T-helper 2 cell treated with Interferon-gamma antibody and Interleukin-4, amounts not matched to agents 100 ng/mL and 5 ng/mL, for 36 hours (primary cell): ENCODE measurements at places on chromosomes 5 and 9. TPM values are rescaled to one million over a fixed set of nuclear protein-coding genes. Genes with fewer than 3 reads are reported as not detected.

RGP1 gene
- total RNA-seq = 22.8 and 23.3 TPM in 2 replicates

GOLGA1 gene
- 13.5 and 15.3 TPM in 2 replicates for total RNA-seq

TMEFF1 gene
- total RNA-seq = 0.16 and 0.27 TPM in 2 replicates

ADAMTS16 gene
- total RNA-seq = not detected in 2 replicates

CCDC152 gene
- total RNA-seq = 6.3 TPM in 2 replicates

SLC34A3 gene
- total RNA-seq = not detected in 2 replicates

C1QTNF3 gene
- 4.5 TPM in 2 replicates for total RNA-seq

ORM2 gene
- not detected in 2 replicates for total RNA-seq

SLC36A3 gene
- not detected in 2 replicates for total RNA-seq

CXCL14 gene
- total RNA-seq = not detected in 2 replicates

RBM22 gene
- total RNA-seq = 66.0 and 70.4 TPM in 2 replicates

FLT4 gene
- total RNA-seq = 0.95 and 1.4 TPM in 2 replicates

PCDHGB3 gene
- 0.59 and 0.93 TPM in 2 replicates for total RNA-seq

SHLD3 gene
- 4.3 and 5.8 TPM in 2 replicates for total RNA-seq

SLC2A8 gene
- total RNA-seq = 6.6 and 6.7 TPM in 2 replicates

ST8SIA4 gene
- 73.8 and 77.2 TPM in 2 replicates for total RNA-seq
